ENCODE measurements at places on chromosomes 1 and 21.

- DNase-seq, result no peak
Measured at GRCh38 chr1:43708002-43708410, 670 bp downstream of the ST3GAL3 start.

GRCh38 chr21:44350773-44351481 lies 2.5 kb upstream of the TRPM2 start:
- DNase-seq, result no peak

DNA sequence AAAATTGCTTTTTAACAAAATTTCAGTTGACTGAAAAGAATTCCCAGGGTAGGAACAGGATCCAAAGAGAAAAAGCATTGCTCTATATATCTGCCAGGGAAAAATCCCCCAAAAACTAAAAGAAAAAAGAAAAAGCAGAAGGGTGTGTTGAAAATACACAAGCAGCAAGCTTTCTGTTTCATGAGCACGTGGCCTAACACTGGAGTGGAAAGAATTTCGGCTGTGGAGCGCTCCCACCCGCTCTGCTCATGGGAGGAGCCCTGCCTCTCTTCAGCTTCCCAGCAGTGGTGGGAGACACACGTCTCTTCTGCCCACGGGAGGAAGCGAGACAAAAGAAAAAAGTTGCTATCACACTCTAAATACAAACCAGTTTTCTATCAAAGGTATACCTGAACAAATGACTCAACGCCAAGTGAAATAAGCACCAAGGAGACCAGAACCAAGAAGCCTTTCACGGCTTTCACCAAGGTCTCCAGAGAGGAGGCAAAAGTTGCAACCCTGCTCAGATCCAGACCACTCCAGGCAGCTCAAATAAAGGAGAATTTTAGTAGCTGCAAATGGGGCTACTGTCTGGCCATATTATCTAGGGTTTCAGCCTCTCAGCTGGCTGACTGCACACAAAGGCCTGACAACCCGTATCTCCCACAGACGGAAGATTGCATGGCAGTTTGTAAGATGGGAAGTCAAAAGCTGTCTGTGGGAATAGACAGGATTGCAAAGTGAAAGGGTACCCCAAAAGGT lies 29.5 kb upstream of the ZNF496 start:
- no peak for DNase-seq

GRCh38 chr1:62280150-62280549 lies 39.1 kb downstream of the KANK4 start:
- no peak for DNase-seq

DNA sequence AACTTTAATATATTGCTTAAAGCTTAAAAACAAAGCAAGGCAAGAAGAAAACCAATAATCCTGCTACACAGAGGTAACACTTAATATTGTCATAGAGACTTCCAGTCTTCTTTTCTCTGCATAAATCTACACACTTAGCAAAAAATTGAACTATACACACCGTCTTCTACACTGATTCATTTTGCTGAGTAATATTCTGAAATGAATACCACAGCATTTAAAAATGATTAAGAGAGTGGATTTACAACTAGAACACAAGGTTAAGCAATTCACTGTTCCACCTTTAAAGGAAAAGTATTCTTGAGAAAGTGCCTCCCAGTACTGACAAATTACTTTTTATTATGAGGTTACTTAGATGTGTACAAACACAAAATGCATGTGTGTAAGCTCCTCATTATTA lies 22.2 kb upstream of the ITPKB start:
- no peak for DNase-seq

DNA sequence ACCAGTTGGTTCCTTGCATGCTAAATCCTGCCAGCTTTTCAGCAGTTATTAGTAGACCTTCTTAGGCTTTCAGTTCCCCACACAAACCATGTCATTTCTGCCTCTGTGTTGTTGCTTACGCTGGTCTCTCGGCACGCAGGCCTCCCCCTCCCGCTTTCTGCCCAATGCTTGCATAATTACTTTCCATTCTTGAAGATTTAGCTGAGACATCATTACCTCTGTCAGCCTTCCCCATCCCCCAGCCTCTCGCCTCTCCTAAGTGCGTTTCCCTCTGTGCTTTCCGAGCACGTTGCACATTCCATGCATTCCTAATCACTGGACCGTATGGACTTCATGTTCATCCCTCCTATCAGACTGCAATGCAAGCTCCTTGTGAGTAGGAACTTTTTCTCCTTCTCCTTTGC lies 26.8 kb downstream of the TSHB start:
- DNase-seq, result peak; percentile 34

GRCh38 chr1:119139403-119139802 lies 1.1 kb downstream of the WARS2 start:
- DNase-seq, result no peak

DNA sequence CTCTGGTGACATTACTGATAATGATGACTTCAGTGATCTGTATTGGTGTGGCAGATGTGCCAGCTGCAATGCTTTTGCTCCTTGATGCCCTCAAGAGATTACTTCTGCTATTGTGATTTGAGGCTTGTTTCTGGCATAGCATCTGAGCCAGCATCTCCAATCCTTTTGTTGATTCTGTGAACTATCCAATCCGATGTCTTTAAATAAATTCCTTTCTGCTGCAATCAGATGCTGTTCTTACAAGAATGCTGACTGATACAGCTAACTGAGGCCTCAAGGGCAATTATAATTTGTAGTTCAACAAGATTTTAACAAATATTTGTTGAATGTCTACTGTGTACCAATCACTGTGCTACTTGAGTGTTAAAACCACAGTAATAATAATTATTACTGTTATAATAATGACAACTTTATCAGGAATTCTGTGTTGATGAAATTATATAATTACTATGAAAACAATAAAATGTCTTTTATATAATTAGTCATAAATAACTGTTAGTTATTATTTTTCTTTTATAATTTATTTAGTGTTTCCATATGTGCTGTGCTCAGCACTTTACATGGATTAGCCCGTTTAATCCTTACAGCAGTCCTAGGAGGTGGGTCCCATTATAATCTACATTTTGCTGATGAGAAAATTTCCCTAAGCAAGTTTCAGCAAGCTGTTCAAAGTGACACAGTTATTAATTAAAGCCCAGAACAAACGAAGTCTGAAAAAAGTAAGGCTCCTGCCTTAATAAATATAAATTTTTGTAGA lies 308.2 kb downstream of the BRINP3 start:
- DNase-seq, result no peak

GRCh38 chr1:183394435-183394834 lies 23.7 kb downstream of the NMNAT2 start:
- no peak for DNase-seq

DNA sequence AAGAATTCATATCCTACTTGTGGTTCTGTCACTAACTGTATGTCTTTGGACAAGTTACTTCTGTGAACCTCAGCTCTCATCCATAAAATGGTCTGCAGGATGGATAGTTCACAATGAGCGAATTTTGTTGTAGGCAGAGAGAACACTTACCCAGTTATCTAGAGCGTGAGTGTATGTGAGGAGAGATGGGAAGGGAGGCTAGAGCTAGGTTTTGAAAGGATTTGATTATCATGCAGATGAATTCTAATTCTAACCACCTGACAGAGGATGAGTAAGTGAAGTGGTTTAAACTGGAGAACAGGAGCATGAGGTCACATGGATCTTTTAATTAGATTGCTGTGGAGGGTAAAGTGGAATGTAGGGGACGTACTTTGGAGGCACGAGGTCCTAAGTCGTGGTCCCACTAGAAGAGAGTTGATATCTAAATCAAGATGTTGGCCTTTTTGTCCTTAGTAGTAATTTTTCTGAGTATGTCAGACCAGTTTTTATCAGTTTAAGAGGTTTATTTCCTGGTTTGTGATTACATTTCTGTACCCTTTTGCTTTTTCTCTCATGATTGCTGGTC lies 5.0 kb downstream of the SUCO start:
- DNase-seq, result no peak

- DNase-seq, result no peak
Measured at GRCh38 chr21:46227811-46228344, 696 bp downstream of the LSS start.

GRCh38 chr1:155130272-155131006 lies 2.8 kb downstream of the EFNA1 start:
- no peak for DNase-seq

GRCh38 chr1:43954036-43954435 lies 7.3 kb downstream of the IPO13 start:
- DNase-seq, result no peak

DNA sequence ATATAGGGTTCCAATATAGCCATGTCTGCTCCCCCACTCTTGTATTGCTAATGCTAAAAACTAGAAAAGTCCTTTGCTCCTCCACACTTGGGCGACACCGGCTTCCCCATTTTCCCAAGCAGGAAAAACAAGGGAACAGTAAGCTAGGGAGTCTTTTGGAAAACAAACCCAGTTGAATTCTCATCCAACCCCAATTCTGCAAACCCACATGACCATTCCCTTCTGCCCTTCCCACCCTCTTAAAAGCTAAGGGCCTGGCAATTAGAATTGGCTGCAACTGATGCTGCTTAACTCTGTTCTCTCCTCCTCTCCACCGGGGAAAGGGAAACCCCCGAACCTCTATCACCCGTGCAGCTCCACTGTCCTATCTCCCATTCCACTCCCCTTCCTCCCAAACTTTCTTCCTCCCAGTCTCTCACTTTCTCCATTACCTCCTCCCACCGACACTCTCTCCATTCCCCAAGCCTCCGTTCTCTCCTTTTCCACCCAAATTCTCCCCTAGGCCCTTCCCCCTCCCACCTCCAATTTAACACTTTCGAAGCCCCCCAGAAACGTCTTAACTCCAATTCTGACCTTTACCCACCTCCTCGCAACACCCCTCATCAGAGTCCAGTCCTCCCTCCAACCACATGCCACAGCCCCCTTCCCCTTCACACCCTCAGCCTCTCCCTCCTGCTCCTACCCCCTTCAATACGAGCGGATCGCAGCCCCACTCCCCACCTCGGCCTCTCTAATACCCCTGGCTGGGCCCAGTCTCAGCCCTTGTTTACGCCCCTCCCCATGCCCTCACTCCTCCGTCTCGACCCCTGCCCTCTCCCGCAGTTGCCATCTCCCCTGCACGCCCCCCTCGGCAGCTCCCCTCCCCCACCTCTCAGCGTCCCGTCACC lies 701 bp downstream of the DEDD start:
- DNase-seq, result peak; percentile 40

GRCh38 chr1:96338622-96339021 lies 383.0 kb upstream of the PTBP2 start:
- DNase-seq, result no peak

GRCh38 chr1:35660581-35661473 lies 19.5 kb upstream of the PSMB2 start:
- DNase-seq, result peak; percentile 12

DNA sequence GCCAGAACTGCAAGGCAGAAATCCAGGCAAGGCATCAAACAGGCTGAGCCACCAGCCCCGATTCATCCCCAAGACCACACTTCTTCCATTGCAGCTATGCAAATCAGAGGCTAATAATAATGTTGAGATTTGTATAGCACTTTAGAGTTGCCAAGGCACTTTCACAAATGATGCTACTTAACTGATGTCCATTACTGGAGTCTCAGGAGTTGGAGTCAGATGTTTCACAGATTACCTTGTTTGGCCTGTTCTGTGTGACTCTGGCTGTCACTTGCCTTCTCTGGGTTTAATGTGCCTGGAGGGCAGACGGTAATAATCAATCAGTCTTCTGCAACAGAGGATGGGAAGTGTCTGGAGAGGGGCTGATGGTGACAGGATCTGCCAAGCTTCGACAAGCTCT lies 40.8 kb upstream of the MPZL1 start:
- DNase-seq, result no peak

- no peak for DNase-seq
Measured at GRCh38 chr1:109793486-109794318, 30.0 kb upstream of the EPS8L3 start.

GRCh38 chr1:115893545-115893944 lies 52.6 kb upstream of the NHLH2 start:
- DNase-seq, result no peak

DNA sequence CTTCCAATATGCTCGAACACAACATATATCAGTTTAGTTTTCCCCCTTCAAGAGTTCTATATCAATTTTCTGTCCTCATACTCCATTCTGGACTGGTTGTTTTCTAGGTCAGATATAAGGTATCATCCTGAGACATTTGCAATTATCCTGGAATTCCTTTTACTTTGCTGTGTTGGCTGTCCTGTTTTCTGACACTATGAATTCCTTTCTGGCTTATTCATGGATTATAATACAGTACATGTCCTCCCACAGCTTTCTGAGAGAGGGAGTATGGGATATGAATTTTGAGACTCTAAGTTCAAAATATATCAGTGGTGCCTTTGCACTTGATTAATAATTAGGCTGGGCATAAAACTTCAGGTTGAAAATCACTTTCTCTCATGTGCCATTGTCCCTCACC lies 11.9 kb downstream of the PHTF1 start:
- DNase-seq, result peak; percentile 39

DNA sequence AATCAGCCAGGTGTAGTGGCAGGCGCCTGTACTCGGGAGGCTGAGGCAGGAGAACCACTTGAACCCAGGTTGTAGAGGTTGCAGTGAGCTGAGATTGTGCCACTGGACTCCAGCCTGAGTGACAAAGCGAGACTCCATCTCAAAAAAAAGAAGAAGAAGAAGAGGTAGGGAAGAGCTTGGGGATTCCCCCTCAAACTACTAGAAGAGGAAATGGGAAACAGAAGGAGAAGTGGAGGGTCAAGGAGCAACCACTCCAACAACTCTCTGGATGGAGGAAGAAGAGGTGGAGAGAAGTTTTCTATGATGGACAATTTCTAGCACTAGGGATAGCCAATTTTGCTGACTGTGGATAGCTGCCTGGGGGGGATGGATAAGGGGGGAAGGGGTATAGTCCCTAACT lies 14.9 kb upstream of the SLAMF9 start:
- no peak for DNase-seq

DNA sequence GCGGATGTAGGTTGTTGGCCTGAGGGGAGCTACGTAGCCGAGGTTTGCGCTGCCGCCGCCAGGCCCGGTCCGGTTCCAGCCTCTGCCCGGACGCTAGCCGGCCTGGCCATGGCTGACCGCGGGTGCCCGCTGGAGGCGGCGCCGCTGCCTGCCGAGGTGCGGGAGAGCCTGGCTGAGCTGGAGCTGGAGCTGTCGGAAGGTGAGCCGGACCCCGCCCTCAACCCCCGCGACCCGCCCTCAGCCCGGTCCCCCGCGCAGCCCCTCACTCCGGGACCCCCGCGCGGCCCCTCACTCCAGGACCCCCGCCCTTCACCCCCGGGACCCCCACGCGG lies 299 bp downstream of the DIP2A start:
- no peak for DNase-seq

Measured in hepatic stellate cell (primary cell).